Activated naive CD4-positive, alpha-beta T cell treated with anti-CD3 and anti-CD28 coated beads for 36 hours (primary cell): ENCODE measurements at places on chromosomes 7 and 10. TPM values are rescaled to one million over a fixed set of nuclear protein-coding genes. Genes with fewer than 3 reads are reported as not detected.

- DNase-seq, result no peak
Observed at GRCh38 chr7:85479918-85480643, 293.2 kb upstream of the SEMA3D start.

Gene CYP2C19
- total RNA-seq, result 0.22 TPM

GRCh38 chr10:63684257-63684936 is 163.2 kb downstream of the REEP3 start:
- DNase-seq, result no peak

GRCh38 chr7:113684165-113684564 is 234.6 kb downstream of the PPP1R3A start:
- no peak for DNase-seq

Gene RASA4
- total RNA-seq, result 40.0 TPM

DNA sequence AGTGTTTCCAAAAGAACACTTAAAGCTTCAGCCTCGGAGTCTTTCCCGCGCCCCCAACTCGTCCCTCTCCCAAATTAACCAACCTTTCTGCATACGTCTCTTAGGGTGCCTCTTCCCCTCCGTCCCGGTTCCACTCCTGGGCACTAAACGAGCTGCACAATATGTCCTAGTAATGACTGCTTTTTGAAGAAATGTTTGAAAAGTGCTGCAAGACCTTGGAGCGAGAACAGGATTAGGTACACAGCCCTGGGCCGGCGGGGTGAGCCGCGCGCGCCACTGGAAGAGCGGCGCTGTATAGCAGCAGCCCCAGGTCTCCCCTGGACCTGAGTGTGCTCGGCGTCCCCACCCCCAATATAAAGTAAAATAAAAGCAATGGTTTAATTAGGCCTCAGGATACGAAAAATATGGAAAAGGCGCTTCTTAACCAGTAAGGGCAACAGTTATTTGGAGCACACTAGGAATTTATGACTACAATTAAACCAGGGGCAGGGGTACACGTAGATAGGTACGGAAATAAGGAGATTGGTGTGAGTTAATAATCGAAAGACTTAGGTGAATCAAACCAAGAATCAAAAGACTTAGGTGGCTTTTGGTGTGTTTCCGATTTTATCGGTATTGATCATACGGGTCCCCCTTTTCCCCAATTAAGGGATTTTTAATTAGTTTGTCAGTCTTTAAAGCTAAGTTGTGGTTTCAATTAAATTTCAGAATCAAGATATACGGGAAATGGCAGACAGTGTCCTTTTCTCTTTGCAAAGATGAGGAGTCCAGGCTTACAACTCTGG is 1.9 kb downstream of the TET1 start:
- DNase-seq, result no peak

DNA sequence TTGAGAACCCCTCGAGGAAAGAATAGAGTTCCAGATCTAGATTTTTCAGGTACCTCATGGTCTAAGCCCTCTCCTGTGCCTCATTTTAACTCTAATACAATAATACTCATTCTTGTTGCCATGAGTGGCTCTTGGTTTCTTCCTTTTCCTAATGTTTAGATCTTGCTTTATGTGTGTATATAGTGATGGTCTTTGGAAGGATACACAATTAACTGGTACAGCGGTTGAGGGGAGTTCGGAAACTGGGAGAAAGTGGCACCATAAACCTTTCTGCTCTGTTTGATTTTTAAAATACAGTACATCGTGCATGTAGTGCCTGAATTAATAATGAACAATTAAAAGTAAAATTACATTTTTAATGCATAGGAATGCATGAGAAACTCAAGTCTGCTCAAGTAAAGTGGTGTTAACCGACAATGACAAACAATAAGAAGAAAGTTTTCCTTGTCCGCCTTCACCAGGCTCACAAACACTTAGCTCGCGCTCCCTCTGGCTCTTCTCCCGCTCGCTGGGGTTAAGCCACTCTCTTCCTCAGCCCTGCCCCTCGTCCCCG is 386 bp upstream of the EIF4EBP2 start:
- no peak for DNase-seq

DNA sequence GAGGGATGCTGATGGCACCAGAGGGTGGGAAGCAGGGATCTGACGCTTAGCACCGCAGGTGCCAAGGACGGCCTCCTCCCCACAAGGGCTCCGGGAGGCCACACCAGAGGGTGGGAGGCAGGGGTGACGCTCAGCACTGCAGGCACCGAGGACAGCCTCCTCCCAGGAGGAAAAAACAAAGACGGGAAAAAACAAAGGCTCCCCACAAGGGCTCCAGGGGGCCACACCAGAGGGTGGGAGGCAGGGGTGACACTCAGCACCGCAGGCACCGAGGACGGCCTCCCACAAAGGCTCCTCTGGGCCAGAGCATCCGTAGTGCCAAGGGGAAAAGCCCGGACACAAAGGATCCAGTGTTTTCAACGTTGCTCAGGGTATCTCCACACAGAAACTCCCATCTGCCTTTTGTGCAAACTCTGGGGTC is 25.6 kb downstream of the DIP2C start:
- DNase-seq, result no peak
